ENCODE measurements at places on chromosomes 4 and X.

DNA sequence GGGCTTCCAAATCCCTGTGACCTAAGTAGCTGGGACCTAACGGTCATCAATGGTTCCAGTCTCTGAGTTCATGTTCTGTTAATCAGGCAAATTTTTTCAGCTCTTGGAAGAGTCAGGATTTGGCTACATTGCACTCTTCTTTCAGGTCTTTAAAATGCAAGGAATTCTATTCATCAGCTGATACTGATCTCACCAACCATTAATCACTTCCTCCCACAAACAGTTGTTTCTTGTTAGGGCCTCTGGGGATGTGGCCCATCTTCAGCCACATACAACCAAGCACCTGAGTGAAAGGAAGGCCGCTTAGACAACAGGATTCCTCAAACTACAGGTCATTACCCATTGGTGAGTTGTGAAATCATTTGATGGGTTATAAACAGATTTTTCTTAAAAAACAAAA is 71.7 kb downstream of the FANCB start:
- DNase-seq = peak; percentile 32

- no peak for DNase-seq
Observed at GRCh38 chrX:20637351-20637750, 370.6 kb upstream of the RPS6KA3 start.

GRCh38 chr4:17941731-17942130 is 79.8 kb downstream of the LCORL start:
- DNase-seq = no peak

GRCh38 chr4:1984406-1985191 is 24.2 kb downstream of the NELFA start:
- no peak for DNase-seq

- peak; percentile 12 for DNase-seq
Observed at GRCh38 chr4:189597341-189597740, 343.3 kb upstream of the FRG1 start.

DNA sequence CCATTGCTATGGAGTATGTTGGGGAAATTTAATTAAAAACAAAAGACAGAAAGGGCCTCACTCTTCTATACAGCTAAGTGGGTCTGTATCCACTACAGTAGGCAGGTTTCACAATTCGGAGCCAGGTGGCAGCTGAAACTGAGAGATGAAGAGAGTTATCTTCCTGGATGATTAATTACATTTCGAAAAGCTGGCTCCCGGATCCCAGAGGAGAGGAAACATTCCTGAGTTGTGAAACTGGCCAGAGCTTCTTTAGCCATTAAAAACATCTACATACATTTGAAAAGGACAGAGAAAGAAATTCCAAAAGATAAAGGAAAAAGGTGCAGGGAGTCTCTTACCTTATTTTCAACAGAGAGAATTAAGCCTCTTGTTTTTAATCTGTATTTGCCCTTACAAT is 15.5 kb upstream of the PDZD4 start:
- peak; percentile 45 for DNase-seq

DNA sequence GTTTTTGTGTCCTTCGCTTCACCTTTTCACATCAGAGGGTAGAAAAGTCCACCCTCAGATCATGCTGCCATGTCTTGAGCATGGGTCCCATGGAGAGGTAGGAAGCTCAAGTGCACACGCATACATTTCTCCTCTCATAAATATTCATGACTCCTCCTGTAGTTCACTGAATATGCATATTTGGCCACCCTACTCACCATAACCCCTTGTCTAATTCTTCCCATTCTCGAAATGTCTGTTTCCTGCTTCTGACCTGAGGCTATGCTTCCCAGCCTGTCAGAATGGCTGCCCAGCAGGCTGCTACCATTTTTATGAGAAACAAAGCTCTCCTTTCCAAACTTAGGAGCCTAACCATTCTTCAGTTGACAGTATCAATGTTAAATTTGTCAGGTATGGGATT is 86.5 kb downstream of the ADRA2C start:
- peak; percentile 78 for DNase-seq

DNA sequence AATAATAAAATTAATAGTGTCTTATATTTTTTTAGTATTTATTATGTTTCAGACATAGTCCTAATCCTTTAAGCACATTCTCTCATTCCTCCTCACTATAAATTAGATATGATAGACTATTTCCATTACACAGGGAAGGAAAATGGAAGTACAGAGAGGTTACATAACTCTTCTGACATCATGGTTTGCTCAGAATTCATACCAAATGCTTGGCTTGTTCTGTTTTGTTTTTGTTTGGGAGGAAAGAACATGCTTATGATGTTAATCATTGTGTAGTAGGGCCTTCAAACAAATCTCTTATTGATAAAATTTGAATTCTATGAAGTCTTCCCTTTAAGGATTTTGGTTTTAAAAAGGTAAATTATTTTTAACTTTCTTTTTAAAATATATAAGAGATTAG is 59.5 kb downstream of the RXFP1 start:
- DNase-seq = no peak

DNA sequence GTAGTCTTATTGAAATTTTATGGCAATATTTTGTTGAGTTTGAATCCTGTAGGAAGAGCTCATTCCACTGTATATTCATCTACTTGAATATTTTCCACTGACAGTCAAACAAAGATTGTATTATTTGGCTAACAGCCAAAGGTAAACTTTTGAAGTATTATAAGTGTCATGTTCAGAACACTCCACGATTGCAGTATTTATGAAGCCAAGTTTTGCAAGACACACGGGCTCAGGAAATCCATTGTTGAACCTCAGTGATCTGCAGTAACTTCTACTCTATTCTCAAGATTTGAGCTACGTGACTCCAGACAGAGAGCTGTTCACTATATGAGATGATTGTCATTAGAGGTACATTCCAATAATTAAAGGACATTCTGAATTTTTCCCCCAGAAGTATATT is 302.7 kb upstream of the ADGRL3 start:
- DNase-seq = no peak

- peak; percentile 20 for DNase-seq
Observed at GRCh38 chr4:26372525-26373172, 51.8 kb downstream of the RBPJ start.

DNA sequence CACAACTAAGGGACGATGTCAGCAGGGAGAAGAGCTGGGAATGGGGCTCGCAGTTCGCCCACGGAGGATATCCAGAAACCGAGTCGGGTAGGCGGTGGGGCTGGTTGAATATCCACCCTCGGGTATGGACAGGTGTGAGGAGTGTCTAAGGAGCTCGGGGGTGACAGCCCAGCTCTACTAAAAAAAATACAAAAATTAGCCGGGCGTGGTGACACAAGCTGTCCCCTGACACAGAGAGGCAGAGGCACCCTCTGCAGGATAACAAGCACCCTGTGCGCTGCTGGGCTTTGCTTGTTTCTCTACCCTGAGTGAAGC is 12.2 kb upstream of the ASMTL start:
- DNase-seq = no peak

- DNase-seq = no peak
Observed at GRCh38 chr4:174278467-174278866, 5.0 kb downstream of the FBXO8 start.

- no peak for DNase-seq
Observed at GRCh38 chr4:22984390-22984789, 291.7 kb downstream of the GBA3 start.

DNA sequence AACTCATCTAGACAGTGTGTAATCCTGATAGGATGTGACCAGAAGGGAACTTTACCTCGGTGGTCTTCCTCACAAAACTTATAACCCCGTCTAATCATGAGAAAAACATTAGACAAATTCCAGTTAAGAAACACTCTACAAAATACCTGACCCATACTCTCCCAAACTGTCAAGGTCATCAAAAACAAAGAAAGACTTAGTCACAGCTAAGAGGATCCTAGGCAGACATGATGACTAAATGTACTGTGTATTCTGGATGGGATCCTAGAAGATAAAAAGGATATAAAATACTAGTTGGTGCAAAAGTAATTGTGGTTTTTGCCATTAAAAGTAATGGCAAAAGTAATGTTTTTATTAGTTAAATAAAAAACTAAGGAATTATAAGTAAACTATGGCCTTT is 81.6 kb downstream of the DTHD1 start:
- no peak for DNase-seq

DNA sequence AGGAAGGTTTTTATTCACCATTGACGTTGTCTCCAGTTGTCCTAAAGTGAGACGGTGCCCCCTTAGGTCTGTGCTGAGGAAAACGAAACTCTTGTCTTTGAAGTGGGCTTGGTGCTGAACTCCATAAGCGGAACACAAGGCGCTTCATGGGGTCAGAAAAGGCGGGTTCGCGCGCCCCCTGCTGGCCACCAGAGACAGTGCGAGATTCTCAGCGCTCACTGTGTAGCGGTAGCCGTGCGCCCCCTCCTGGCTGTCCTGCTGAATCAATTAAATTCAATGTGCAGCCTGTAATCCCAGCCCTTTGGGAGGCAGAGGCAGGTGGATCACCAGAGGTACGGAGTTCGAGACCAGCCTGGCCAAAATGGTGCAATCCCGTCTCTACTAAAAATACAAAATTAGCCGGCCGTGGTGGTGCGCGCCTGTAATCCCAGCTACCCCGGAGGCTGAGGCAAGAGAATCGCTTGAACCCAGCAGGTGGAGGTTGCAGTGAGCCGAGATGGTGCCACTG is 64.1 kb downstream of the RLIM start:
- DNase-seq = peak; percentile 80

GRCh38 chrX:49704691-49705404 is 9.1 kb upstream of the PAGE1 start:
- DNase-seq = no peak

DNA sequence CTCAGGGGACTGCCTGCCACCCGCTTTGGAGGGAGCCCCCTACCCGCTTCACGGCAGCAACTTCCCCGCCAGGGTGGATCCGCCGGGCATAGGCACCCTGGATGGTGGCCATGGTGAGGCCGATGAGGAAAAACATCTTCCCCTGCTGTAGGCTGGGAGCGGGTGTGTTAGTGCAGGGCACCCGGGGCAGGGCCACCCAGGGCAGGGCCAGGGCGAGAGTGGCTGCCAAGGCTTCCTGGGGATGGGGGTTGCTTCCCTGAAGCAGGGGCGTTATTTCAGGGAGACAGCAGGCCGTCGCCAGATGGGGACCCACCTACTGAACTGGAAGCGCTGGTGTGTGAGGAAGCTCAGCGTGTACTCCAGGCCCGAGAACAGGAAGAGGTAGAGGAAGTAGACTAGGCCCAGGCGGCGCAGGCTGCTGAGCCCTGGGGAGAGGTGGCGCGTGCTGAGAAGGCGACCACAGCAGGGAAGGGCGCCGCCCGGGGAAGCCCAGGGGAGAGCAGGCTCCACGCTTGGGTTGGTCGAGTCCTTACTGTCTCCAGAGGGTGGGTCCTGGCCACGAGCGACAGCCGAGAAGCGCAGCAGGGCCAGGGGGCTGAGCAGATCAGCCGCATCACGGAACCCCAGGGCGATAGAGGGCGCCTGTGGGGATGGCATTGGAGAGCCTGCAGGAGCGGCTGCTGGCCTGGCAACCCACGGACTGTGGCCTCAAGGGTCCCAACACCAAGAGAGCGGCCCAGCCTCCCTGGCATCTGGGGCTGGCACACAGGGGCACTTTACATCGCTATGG is 31.5 kb downstream of the NOP14 start:
- no peak for DNase-seq

DNA sequence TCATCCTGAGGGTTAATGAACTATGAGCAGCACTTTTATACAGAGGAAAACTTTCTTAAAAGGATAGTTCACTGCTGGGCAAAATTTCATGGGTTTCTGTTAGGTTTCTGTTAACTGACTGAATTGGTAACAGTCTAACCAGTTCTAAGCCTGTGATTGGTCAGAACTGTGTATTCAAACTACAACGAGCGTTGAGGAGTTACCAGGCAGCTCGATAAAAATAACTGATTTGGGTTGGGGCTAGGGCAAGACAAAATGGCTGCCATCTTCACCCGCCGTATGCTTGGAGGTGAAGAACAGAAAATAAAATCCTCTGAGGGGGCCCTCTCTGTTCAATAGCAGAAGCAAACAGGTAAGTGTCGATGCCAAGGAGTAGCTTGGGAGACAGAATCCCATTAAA is 22.0 kb downstream of the FAM133A start:
- DNase-seq = no peak

- no peak for DNase-seq
Observed at GRCh38 chr4:101163936-101164335, 183.4 kb downstream of the PPP3CA start.

- no peak for DNase-seq
Observed at GRCh38 chr4:124854968-124855367, 142.4 kb upstream of the ANKRD50 start.

DNA sequence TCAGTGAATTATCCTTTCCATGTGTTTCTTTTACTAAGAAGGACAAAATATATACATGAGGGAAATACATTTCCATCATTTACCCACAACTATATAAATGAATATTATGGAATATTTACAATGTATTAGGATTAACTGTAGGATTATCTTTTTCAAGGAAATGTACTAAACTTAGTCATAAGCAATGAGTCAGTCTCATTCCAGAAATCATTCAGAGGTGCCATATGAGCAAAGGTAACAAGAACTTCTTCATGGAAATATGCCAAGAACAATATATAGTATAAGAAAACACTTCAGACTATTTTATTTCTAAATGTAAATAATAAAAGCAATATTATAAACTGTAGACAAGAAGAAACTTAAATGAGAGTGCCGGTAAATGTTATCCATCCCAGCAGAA is 67.1 kb downstream of the USP38 start:
- DNase-seq = no peak

DNA sequence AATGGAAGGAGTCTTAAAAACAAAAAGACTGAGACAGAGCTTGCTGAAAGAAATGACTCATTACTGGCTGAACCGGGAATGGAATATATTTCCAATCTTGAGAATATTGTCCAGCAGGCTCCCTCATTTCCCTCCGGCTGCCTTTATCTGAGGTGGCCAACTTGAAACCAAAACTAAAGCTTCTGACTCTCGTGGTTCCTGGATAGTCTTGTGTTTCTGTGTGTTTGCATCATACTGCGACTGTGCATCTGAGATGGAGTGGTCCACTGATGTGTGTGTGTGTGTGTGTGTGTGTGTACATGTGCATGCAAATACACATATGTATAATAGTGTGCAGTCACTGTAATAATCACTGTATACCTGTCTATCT is 145.6 kb upstream of the SCML1 start:
- DNase-seq = no peak

GRCh38 chr4:168082379-168082778 is 10.0 kb upstream of the ANXA10 start:
- DNase-seq = no peak

DNA sequence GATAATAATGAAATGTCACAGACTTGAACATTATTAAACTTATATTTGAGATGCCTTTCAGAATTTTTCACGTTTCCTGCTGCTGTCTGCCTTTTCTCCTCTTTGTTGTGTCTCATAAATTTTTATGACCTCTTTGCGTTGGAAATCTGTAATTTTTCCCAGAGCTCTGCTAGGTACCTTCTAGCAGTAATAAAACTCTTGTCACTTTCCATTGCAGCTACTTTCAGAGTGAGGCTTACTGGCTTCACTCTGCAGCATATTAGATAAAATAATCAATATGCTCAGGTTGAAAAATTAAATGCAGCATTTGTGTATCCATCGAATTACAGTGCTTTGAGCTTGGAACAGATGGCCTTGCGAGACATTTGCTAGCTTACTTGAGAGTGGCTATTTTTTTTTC is 689.0 kb downstream of the GRID2 start:
- DNase-seq = no peak

GRCh38 chrX:13452283-13452682 is 117.1 kb upstream of the EGFL6 start:
- no peak for DNase-seq
